ENCODE measurements at places on chromosomes 3 and 15.

DNA sequence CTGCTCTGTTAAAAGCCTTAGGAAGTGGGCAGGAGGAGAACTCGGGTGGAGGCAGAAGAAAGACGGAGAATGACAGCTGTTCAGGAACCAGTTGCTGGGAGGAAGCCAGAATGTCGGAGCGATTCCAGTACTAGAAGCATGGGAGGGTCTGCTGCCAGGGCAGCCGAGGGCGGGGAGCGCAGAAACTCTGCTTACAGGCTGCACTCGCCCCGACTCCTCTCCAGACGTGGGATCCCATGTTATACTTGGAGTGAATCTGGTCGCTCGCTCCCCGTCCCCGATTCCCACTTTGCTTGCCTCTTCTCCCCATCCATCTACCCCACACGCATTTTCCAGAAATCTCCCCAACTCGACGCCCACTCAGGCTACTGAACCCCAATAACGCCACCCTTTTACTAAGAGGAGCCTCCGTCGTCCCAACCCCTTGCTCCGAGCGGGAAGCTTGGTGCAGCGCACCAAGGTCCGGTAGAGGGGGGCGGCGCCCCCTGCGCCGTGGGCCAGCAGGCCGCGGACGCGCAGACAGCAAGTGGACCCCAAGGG, 665 bp downstream of the GATM start:
- no peak for DNase-seq

- DNase-seq = no peak
Observed at GRCh38 chr3:188911026-188911850, 260.5 kb upstream of the TPRG1 start.

GRCh38 chr3:67215690-67216089, 217.6 kb downstream of the KBTBD8 start:
- DNase-seq = no peak

DNA sequence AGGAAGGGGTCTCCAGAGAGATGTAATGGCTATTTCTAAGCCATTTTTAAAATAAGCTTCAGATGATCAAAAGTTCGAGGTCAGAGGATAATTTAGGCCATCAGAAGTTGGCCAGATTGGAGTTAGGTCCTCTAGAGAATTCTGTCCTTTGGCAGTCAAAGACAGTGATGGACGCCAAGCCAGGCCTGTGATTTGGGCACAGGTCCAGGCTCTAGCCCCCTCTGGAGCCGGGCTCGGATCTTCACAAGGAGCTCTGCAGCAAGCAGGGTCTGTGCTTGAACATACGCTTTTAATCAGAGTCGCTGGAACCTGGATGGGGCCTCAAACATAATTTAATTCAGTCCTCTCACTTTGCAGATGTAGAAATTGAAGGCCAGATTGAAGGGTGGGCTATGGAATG, 151.4 kb upstream of the BCL6 start:
- no peak for DNase-seq

DNA sequence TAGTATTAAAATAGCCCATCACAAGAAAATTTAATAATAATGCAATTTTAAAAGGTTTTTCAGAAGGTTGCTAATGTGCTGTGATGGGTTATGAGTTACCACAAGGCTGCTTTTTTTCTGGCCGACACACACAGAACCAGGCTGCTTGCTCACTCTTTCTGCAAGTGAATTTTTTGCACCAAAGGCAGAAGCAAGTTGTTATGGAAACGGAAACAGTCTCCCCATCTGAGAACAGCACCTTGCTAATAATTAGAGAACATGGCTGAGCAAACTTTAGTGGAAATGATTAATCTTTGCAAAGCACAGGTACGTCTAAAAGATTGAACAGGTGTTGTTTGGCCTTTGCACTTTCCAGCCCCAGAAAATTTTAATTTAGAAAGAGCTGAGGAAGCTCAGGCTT, 51.0 kb downstream of the CACNA2D3 start:
- DNase-seq = no peak

GRCh38 chr3:25380222-25380739, 47.8 kb upstream of the RARB start:
- DNase-seq = no peak
